ENCODE measurements at places on chromosomes 16 and 17.

DNA sequence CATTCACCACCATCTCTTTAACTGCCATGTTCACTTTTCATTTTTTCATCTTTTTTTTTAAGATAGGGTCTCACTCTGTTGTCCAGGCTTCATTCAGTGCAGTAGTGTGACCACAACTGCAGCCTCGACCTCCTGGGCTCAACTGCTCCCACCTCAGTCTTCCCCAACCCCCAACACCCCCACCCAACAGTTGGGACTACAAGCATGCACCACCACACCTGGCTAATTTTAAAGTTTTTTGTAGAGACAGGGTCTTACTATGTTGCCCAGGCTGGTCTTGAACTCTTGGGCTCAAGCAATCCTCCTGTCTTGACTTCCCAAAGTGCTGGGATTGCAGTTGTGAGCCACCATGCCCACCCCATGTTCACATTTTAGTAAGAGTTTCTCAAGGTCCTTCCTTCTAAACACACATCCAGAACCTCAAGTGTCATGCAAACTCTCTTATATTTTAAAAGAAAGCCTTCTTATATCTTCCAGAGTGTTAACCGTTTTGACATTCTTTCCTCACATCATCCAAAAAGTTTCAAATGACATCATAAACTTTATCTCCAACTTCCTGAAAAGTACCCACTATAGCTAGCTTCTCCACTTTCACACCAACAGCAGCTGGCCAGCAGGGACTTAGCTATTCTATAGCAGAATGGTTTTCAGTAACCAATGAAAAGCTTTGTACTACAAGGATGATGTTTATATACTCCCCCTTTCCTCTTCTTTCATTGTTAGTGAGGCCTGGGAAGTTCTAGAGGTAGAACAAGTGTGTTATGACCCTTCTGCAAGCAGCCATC, 49.3 kb downstream of the TRAF4 start:
- no peak for DNase-seq

GRCh38 chr17:75723171-75723930, 2.1 kb downstream of the ITGB4 start:
- no peak for DNase-seq

- no peak for DNase-seq
Observed at GRCh38 chr16:5916711-5917191, 819.2 kb upstream of the EEF2KMT start.

- DNase-seq, result no peak
Observed at GRCh38 chr16:30934827-30935557, 11.6 kb downstream of the FBXL19 start.

- no peak for DNase-seq
Observed at GRCh38 chr17:61476476-61477203, 24.4 kb downstream of the TBX4 start.

- DNase-seq, result no peak
Observed at GRCh38 chr16:60905811-60906210, 1130.4 kb downstream of the CDH8 start.

DNA sequence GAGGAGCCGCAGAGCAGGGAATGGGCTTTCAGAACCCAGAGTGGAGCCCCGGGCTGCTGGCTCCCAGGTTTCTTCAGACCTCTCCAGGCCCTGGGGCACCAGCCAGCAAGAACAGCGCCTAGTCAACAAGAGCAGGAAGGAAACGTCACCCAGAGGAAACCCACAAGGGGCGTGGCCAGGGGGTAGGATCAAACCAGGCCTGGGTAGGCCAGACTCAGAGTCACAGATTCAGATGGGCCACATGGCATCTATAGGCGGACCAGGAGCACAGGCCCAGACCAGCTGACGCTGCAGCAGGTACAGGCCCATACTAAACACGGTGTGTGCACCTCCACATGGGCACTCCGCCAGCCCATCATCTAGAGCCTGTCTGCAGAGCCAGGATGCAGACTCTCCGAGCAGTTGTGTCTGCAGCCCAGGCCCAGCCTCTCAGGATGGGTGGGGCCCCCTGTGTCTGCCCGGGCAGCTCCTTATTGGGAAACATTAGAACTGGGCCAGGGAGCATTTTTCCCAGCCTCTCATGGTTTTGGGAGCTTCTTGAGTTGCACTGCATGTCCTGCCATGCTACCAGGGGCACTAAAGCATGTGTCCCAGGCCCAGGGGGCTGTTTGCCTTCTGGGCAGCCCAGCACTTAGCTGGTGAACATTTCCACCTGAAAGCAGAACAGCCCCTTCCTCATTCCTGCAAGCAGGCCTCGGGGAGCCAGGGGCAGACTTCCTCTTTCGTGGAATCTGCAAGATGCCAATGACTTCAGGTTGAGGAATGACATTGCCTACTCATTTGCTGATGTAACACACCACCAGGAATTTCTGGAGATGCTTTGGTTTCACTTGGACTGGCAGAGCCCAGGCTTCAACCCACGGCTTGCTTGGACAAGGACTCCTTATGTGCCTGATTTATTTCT, at the start of gene NLRP1:
TSS of gene NLRP1 (minus strand) at position 127 of the 904 bp plus-strand sequence. CDS start 552 bp downstream, outside the sequence.
- DNase-seq, result no peak

GRCh38 chr16:87491522-87492290, 1.1 kb downstream of the ZCCHC14 start:
- no peak for DNase-seq

DNA sequence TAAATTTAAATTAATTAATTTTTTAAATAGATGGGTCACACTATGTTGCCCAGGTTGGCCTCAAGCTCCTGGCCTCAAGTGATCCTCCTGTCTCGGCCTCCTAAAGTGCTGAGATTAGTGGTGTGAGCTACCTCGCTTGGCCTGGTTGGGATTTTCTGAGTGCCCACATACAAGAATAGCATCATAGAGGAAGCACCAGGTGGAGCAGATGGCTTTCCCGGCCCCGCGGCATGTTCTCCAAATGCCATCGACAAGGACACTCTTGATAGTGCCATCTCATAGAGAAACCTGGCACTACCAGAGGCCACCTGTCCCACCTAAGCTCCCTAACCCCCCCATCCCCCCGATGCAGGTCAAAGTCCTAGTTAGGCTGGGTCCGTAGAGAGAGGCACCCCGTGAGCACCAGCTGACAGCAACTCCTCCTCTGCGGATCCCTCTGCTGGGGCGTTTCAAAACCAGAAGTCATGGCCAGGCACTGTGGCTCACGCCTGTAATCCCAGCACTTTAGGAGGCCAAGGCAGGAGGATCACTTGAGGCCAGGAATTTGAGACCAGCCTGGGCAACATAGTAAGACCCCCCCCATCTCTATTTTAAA, 65.9 kb downstream of the DNAH3 start:
- no peak for DNase-seq

GRCh38 chr16:87129771-87130170, 187.4 kb downstream of the C16orf95 start:
- no peak for DNase-seq

DNA sequence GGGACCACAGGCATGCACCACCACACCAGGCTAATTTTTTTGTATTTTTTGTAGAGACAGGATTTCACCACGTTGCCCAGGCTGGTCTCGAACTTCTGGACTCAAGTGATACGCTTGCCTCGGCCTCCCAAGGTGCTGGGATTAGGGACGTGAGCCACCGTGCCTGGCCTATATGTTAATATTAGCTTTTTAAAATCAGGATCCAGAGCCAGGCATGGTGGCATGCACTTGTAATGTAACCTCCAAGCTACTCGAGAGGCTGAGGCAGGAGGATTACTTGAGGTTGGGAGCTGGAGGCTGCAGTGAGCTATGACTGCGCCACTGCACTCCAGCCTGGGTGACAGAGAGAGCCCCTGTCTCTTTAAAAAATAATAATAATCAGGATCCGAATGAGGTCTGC, 8.5 kb upstream of the ADCY7 start:
- DNase-seq, result no peak

DNA sequence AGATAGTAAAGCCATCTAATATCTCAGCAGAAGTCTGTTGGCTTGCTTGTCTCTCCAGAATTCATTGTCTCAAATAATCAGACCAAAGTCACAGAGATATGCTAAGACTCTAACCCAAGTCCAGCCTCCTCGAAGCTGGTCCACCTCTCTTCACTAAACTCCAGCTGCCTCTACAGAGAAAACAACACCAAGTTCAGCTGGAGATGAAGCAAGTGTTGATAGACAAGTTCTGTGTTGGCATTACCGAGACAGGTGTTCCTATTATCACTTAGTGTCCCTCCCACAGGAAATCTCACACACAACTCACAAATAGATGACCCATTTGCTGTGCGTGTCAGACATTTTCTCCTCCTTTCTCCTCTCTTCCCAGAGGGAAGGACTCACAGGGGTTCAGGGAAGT, 164.4 kb upstream of the ANKFN1 start:
- no peak for DNase-seq

DNA sequence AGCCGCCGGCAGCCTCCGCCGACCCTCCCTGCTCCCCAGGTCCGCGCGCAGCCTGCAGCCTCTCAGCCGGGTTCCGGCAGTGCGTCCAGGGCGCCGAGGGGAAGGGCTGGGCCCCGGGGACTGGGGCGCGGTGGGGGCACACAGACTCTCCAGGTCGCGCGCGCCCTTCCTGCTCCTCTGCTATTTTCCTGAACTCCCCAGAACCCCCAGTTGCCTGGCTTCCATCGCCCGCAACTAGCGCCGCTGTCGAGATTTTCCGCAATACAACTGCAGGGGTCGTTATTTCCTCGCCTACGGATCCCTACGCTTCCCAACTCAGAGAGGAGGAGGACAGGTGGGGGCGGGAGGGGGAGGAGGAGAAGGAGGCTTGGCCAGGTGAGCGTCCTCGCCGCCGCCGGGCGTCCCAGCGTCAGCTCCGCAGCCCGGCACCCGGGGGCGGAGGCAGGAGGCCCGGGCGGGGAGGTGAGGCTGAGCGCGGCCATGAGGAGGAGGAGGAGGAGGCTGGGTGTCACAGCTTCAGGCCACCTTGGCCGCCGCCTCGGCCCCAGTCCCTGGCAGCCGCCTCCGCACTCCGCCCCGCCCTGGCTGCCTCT, at the start of gene CA10:
TSS of gene CA10 (minus strand) at position 265 of the 593 bp plus-strand sequence.
- DNase-seq, result no peak

- no peak for DNase-seq
Observed at GRCh38 chr17:1966274-1967086, 58.7 kb downstream of the RTN4RL1 start.

DNA sequence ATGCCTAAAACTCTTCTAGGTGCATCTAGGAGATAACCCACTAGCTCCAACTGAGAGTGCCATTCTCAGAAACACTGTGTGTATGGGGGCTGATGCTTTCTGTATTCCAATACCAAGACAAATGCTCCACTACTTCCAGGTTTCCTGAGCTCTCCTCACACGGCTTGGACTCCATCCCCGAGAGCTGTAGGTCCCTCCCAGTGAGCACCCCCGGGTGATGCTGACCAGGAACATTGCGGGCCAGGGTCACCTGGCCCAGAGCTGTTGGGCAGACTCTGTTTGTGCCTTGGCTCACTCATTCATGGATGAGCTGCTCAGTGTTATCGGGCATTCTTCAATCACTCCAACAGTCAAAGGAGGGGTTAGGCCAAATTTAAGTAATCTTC, 7.0 kb downstream of the CUEDC1 start:
- DNase-seq, result no peak

GRCh38 chr16:21057875-21058274, 92.8 kb downstream of the DNAH3 start:
- no peak for DNase-seq

DNA sequence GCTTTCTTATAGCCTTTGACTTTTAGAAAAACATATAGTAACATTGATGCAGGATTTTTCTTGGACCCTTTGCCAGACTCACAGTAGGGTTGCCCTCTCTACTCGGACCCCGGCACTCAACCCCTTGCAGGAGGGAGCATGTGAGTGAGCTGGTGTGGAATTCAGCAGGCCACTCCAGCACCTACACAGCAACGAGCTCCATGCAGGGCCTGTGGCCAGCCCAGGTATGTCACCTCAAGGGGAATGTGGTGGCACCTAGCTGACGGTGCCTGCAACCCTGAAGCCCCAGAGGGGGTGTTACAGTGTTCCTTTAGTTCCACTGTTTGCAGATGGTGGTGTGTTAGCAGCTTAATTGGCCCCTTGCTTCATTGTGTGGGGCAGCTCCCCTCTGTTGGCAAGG, 414.9 kb downstream of the KCNJ2 start:
- no peak for DNase-seq

- peak; percentile 97 for DNase-seq
Observed at GRCh38 chr17:80445726-80446110, 30.7 kb downstream of the NPTX1 start.

- no peak for DNase-seq
Observed at GRCh38 chr17:5694551-5694950, 110.2 kb upstream of the NLRP1 start.

GRCh38 chr17:27600471-27600870, 30.5 kb upstream of the LGALS9 start:
- no peak for DNase-seq

- DNase-seq, result no peak
Observed at GRCh38 chr17:47847341-47848197, 3.4 kb downstream of the SP6 start.

DNA sequence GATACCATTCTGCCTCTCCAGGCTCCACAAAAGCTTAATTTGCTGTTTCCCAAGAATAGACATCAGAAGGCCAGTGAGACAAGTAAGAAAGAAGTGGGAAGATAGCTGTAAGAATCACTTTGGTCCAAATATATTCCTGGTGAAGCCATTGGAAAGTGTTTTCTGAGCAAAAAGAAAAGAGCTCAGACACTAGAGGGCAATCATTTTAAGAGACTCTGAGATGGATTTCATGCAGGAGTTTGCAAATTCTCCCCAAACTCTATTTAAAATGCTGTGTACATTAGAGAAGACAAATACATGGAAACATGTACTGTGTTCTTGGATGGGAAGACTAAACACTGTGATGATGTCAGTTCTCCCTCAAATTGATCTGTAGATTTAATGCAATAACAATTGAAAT, 8.0 kb upstream of the SLC6A2 start:
- DNase-seq, result no peak

GRCh38 chr17:34386343-34386696, 23.3 kb upstream of the CCL1 start:
- no peak for DNase-seq

DNA sequence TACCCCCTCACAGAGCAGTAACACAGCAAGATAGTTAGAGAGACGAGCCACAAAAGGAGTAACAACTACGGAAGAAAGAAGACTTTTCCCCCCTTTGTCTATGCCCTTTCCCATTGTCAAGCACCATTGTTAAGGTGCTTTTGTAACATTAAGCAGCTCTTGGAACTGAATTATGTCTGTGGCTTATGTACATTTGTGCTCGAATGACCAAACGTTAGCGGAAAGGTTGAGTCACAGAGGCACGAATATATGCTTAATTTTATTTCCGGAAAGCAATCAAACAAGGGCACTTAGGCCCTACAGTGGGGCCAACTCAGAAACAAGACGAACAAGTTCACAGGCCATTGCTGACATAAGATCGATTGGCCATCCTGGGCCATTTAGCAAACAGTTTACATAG, 109.5 kb downstream of the ANKFN1 start:
- no peak for DNase-seq

GRCh38 chr16:84218956-84219355, 20.9 kb downstream of the KCNG4 start:
- DNase-seq, result no peak

- no peak for DNase-seq
Observed at GRCh38 chr16:70258065-70258464, 6.3 kb upstream of the EXOSC6 start.

GRCh38 chr17:55666806-55667205, 55.9 kb downstream of the TMEM100 start:
- DNase-seq, result no peak
